NCI-H1694 treated with DMSO at 0.1 percent for 48 hours (cell line): ENCODE measurements at places on chromosomes 12 and 14.
A peak's percentile ranks its signal among the peaks of the same experiment; 100 is the strongest.

DNA sequence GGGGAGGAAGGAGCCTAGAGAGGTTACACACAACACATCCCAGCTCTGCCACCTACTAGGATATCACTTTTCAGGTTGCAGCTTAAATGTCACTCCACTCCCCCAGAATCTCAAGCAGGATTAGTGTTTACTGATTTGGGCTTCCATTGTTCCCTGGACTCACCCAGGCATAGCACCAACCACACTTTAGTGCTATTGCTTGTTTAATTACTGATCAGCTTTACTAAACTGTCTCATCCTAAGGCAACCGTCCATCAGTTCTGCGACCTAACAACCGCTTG, 6.1 kb upstream of the KRT18 start:
- no peak for DNase-seq

DNA sequence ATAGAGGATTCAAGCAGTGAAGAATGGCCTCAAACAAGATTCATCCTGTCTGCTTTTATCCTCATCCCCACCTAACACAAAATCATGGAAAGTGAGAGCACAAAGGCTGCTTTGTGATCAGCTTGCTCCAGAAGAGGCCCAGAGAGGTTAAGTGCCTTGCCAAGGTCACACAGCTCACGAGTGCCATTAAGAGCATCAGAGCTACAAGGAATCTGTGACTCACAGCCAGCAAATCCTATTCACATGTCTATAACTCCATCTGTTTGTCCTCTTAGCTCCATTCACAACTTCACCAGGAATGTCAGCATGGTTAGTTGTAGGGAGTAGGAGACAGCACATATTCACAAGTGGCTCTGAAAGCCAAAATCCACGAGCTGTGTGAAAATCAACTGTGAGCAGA, 79.8 kb downstream of the TTC9 start:
- no peak for DNase-seq

DNA sequence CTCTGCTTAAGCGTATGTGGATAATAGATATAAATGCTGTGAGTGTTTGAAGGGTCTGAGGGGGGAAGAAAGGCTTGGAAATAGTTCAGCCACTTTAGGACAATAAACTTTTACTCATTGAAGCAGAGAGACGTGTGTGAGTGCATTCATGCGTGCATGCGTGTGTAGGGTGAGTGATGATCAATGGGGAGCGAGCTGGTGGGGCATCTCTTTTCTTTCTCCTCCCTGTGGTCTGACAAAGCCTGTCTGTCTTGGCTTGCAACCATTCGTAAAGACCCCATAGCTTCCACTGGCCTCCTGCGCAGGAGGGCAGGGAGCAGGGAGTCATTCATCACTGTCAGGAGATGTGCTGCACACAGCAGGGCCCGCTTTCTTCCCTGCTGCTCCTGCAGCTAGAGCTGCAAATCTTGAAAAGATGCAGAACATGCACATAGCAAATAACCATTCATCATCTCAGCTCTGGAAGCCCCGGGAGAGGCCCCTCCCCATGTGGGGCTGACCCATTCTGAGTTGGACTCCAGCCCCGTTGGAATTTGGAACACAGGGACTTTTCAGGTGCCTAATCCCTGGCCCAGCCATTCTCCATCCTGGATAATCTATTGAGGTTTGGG, 223.2 kb downstream of the PPM1H start:
- no peak for DNase-seq

DNA sequence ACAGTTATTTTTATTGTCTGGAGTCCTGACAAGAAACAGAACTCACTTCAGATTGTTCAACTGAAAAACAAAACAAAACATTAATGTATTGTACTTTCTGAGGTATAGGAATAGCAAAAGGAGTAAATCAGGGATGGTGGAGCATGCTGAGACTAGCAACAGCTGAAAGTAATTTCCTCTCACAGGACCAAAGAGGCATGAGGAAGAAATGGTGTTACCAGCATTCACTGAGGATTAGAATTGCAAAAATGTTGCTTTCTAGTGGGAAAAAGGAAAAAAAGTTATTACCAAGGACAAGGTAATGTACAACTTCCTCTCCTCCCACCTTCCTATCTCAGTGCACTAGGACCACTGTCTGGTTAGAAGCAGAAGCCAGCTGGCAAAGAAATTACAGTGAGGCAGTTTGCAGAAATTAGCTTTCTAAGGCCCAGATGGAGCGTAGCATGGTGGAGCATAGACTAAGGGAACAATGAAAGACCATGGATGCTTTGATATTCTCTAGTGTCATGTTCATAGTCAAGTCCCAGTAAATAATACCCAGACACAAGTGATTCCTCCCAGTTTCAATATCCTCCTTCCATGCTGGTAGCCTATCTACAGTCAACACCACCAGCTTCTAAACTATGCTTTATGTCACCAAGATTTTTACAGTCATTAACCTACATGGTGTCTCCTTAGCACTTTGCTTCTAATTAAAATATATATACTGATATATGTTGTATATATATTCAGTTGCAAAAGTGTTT, 133.7 kb upstream of the DCN start:
- no peak for DNase-seq

- DNase-seq, result no peak
These were observed 2.6 kb upstream of the KRT79 start for GRCh38 chr12:52836491-52837412.

- DNase-seq, result no peak
These were observed 252.3 kb upstream of the AVPR1A start for GRCh38 chr12:63403256-63403655.

DNA sequence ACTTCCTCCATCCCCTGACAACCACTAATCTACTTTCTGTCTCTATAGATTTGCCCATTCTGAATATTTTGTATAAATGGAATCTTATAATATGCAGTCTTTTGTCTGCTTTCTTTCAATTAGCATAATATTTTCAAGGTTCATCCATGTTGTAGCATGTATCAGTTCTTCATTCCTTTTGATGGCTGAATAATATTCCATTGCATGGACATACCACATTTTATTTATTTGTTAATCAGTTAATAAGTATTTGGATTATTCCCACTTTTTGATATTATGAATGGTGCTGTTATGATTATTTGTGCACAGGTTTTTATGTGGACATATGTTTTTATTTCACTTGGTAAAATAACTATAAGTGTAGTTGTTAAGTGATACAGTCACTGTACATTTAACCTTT, 155.1 kb upstream of the WSCD2 start:
- DNase-seq, result no peak

- DNase-seq, result no peak
These were observed 61.9 kb downstream of the ZFP36L1 start for GRCh38 chr14:68730811-68731425.

DNA sequence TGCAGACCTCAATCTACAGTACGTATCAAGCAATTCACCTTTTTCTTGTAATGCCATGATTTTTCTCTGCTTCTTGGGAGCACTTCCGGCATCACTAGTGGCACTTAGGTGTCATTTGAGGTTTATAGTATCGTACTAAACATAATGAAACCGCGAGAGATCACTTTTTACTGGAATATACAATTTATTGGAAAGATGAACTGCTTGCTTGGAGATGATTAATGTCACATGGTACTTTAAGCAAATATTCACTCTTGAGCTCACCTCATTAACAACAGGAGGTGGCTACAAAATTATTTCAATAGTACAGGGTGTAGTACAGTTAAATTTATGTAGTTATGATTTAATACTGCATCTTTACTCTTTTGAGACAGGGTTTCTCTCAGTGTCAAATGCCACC, 11.5 kb downstream of the FUT8 start:
- no peak for DNase-seq

GRCh38 chr14:74703043-74703442, 9.8 kb downstream of the AREL1 start:
- no peak for DNase-seq

GRCh38 chr14:98182393-98183055, 1089.5 kb downstream of the BCL11B start:
- DNase-seq, result no peak

DNA sequence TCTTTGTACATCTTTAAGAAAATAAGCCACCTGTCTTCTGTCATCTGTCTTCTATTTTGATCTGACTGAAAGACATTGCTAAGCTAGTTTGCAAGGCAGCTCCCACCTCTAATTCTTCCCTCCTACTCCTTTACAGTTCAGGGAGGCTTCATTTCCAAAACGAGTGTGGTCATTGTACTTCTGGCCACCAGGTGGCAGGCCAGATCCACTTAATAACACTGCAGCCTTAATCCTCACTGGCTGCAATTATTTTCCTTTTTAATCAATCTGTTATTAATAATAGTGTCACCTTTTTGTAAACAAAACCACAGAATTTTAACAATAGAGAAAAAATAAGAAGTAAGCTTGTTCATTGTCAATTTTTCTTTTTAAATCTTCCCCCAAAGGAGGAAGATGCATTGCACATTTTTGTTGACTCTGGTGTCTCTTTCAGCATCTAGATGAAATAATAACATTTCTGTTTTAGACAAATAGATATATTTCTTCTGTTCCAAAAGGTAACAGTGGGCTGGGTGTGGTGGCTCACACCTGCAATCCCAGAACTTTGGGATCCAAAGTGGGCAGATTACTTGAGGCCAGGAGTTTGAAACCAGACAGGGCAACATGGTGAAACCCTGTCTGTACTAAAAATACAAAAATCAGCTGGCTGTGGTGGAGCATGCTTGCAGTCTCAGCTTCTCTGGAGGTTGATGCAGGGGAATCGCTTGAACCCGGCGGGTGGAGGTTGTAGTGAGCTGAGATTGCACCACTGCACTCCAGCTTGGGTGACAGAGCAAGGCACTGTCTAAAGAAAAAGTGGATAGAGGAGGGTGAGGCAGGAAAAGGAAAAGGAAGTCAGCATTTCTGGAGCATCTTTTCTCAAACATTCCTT, 23.3 kb downstream of the GABARAPL1 start:
- DNase-seq, result peak; percentile 16

DNA sequence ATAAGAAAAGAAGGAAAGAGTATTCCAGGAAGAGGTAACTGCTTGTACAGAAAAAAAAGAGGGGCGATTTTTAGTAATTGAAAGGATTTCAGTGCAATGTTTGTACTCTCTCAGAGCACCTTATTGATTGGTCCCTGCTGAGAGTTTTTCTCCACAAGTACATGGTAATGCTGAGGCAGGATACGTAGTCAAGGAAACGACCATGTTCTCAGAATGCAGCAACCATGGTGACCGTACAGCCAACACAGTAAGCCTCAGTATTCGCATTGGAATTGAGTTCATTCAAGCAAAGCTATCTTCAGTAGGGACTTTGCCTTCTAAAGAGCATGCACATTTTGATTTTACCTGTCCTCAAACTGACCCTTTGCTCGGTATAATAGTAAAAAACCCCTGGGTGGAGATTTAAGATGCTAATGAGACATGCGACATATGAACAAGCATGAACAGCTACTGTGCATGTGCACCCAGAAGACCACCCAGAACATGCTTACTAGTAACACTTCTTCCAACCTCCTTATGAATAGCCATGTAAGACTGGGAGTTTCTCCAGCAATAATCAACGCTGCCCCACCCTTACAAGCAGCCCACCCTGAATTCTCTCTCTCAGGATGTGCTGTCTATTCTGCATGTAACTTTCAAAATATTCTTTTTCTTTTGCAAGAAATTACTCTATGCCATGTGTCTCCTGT, 6.2 kb upstream of the SLC41A2 start:
- DNase-seq, result no peak

GRCh38 chr12:1808798-1809480, 11.4 kb upstream of the LRTM2 start:
- DNase-seq, result no peak

GRCh38 chr12:77728018-77728417, 102.7 kb upstream of the NAV3 start:
- no peak for DNase-seq

DNA sequence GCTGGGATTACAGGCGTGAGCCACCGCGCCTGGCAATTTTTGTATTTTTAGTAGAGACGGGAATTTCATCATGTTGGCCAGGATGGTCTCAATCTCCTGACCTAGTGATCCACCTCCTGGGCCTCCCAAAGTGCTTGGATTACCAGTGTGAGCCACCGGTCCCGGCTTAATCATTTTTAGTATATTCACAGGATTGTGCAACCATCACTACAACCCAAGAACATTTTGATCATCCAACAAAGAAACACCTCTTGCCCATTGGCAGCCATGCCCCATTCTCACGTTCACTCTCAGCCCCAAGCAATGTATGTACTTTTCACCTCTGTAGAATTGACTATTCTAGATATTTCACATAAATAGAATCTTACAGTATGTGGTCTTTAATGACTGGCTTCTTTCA, 19.9 kb downstream of the SP1 start:
- DNase-seq, result no peak

GRCh38 chr14:95460647-95461478, 55.6 kb downstream of the SYNE3 start:
- peak; percentile 99 for DNase-seq

DNA sequence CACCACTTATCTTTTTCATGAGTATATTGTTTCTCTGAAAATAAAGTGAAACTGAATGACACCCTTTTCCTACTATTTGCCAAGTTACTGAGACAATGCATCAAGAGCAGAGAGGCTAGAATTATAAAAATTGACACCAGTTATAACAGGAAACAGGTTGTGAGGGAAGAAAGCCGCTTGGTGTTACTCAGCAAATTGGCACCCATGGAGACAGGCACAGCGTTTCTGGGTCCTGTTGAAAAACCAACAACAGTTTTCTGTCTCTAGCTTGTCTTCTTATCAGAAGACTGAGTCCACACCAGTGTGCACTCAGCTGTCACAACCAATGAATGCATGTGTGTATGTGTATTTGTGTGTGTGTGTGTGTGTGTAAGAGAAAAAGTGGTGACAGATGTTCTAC, 267.7 kb downstream of the KCNH5 start:
- no peak for DNase-seq

GRCh38 chr12:20367583-20368113, 689 bp upstream of the PDE3A start:
- DNase-seq, result no peak

DNA sequence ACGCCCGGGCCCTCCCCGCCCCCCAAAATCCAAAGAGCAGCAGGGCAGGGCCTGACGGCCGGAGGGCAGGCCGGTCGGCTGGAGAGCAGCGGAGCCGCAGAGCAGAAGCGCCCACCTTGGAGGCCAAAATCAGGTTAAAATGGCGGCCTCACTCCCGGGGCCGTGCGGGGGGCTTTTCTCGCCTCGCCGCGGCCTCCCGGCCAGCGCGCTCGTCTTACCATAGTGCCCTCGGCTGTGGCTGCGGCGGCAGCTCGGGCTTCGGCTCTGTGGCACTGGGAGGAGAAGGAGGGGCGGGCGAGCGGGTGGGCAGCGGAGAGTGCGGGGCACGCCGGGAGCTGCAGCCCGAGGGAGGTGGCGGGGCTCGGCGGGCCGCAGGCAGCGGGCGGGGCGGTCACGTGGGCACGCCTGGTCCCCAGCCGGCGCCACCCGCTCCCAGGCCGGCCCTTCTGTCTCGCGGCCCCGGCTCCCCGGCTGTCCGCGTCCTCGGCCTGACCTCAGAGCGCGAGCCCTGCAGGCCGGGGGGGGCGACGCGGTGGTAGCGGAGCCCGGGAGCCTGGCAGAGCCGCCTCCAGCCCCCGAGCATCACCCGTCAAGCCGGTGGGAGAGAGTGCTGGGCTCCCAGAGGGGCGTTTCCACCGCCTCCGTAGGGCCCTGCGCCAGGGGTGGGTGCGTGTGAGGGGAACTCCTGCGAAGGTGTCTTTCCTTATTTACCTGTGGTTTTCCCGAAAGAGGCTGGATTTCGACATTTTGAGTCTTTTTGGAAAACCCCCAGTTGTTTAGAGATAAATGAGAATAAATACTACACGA, at the start of gene CFL2:
Gene CFL2 (minus strand): TSS at position 274 of the 807 bp plus-strand sequence. CDS start 53 bp downstream, at position 221.
- peak; percentile 69 for DNase-seq
